ENCODE measurements at places on chromosomes 3 and 15.
A peak's percentile ranks its signal among the peaks of the same experiment; 100 is the strongest.

GRCh38 chr15:64836023-64836536 is 5.6 kb upstream of the PLEKHO2 start:
- DNase-seq, result no peak

DNA sequence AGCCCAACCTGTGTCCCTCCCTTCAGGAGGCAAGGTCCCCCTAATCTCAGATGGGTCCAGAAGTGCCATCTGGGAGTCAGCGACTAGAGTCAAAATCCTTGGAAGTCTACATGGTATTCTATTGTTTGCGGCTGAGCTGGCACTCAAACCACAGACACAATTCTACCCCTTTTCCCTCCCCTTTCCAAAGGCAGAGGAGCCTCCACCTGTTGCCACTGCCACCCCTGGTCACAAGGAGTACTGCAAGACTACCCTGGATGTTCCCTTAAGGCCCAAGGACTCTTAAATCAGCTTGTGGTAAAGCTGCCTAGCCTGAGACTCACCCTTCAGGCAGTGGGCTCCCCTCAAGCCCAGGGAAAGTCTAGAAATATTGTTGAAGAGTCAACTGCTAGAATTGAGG is 4.3 kb upstream of the OR5H6 start:
- DNase-seq, result peak; percentile 12

GRCh38 chr3:39383881-39384664 is 903 bp downstream of the SLC25A38 start:
- peak; percentile 95 for DNase-seq

- no peak for DNase-seq
Observed at GRCh38 chr3:64437131-64437530, 211.9 kb upstream of the PRICKLE2 start.

GRCh38 chr3:24145981-24146822 is 201.1 kb downstream of the NR1D2 start:
- no peak for DNase-seq

DNA sequence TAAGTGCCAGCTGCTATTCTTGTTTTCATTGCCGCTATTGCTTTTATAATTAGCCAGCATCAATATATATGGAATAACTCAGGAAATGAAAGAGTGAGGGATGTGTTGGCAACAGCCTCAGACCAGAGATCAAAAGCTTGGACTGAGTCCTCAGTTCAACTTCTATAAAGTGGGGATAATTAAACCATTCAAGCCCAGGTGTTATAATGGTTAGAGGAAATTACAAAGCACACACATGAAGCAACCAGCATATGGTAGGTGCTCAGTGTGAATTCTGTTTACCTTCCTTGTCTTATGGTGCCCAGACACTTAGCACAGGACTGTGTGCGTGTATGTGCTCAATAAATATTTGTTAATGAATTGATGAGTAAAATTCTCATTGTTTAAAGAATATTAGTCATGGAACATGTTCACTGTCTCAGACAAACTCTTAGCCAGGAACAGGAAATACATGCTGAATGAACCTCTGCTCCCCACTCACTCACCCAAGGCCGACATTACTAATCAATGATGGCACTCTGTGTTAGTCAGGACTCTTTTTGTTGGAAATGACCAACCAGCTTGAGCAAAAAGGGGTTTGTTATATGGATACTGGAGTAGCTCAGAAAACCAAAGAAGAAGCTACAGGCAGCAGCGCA is 16.7 kb upstream of the CCDC174 start:
- no peak for DNase-seq

- DNase-seq, result no peak
Observed at GRCh38 chr3:100104817-100105413, 9.4 kb downstream of the FILIP1L start.

- DNase-seq, result no peak
Observed at GRCh38 chr15:69323893-69324430, 25.2 kb downstream of the PAQR5 start.

DNA sequence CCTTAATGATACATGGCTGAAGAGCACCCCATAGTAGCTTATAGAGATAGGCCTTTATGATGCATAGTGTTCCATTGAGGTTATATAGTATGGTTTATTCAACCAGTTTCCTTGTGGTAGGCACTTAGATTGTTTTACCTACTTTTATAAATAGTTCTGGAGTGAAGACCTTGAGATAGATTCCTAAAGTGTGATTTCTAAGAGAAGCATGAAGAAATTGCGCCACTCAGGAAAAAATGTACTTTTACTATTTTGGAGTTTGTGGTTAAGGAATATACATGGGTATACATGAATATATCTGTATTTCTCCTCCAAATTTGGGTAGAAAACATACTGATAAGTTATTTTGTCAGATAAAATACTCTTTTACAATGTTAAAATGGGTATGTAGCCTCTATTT is 70.5 kb downstream of the CHD2 start:
- DNase-seq, result no peak

DNA sequence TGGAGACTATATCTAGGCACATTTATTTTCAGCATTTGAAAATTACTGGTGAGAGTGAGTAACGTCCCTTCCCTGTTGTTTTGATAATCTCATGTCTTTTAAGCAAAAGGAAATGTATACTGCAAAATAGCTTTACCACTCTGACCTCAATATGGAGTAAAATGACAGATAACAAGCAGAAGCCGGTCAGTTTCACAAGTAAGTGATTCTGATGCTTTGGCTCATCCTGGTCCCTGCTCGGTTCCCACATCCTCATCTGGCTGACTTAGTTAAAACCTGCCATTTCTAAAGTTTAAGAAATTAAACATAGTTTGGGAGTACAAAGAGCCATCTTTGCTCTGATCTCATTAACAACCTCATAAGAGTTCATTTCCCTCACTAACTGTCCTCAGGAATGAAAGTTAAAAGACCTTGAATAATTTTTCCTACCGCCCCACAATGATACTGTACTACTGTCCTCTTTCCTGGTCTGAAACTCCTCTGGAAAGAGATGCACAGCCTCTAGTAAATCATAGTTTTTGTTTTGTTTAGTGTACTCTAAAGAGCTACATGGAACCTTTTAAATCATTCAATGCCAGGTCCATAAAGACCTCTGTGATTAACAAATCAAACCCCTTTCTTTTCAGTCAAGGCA is 72.3 kb upstream of the ICE2 start:
- DNase-seq, result no peak

- DNase-seq, result peak; percentile 58
Observed at GRCh38 chr3:107421170-107421792, 44.0 kb downstream of the CCDC54 start.

GRCh38 chr3:134353171-134353825 is 20.9 kb downstream of the AMOTL2 start:
- no peak for DNase-seq

- no peak for DNase-seq
Observed at GRCh38 chr15:60297047-60297446, 100.7 kb downstream of the ANXA2 start.

- no peak for DNase-seq
Observed at GRCh38 chr3:190533511-190534281, 19.8 kb downstream of the IL1RAP start.

DNA sequence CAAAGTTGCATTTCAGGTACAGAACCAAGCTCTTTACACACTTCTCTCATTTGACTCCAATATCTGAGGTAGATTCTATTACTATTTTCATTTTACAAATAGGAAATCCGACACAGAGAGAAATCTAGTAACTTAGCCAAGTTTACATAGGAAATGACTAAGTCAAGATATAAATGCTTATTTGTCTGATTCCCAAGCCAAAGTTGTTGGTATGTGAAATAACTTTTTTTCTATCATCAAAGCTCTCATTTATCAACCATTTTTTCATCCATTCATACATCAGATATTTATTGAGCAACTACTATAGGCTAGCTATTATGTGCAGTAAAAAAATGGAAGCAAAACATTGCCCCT is 89.2 kb upstream of the MITF start:
- no peak for DNase-seq

GRCh38 chr15:72998681-72999466 is 53.4 kb upstream of the NEO1 start:
- DNase-seq, result no peak

- DNase-seq, result peak; percentile 48
Observed at GRCh38 chr3:132721479-132722164, 587 bp downstream of the NPHP3 start.

DNA sequence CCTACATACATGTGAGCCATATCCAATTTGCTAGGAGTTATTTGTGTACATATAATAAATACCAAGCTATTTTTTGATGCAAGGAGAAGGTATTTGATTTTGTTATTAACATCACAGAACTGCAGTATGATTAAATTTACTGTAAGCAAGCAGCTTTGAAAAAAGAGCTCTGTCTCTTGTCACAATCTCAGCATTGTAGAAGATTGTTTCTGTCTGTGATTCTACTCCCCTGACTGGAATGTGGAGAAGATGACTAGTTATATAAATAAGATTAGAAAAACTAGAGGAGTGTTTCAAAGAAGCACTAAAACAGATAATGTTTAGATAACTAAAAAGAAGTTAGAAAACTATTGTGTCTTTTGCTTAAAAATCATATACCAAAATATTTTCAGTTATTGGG is 17.1 kb upstream of the DCBLD2 start:
- DNase-seq, result no peak

DNA sequence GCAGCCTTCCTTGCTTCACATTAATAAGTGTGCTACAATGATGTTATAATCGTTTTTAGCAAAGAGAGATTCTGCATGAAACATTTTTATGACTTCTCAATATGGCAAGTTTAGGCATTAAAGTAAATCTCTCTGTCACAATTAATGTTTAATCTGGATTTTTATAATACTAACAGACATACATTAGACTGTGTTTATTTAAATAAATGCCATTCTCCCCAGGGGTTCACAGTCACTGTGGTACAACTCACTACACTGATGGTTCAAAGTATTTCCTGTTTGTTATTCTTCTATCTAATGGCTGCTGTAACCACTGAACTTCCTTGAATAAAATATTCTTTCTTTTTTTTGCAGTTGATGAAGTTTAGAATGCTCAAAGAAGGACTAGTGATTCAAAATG is 59.0 kb downstream of the SLC12A1 start:
- no peak for DNase-seq

GRCh38 chr3:99962703-99963102 is 145.0 kb downstream of the CMSS1 start:
- DNase-seq, result no peak

DNA sequence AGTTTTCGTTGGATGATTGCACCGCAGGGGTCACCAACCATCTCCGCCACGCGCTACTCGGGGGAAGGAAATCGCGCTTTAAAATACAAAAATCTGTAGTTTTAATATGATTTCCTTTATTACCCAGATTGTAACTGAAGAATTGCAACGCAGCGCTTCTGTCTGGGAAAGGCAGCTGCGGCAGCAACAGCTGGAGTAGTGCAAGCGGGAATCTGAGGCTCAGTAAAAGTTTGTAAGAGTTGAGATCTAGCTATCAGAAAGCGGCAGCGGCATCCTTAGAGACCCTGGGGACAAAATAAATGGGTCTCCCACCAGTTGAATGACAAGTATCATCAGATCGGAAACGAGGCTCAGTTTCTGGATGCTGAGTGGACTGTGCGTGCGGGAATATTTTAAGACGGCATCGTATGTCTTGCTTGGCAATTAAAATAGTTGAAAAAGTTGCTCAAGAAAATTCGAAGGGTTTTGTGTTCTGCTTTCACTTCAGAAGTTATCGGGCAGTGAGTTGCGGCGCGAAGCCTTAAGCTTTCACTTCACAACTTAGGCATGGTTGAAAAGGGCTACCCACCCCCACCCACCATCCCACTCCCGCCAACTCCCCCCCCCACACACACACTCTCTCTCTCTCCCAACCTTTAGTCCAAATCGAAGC is 2.7 kb downstream of the MECOM start:
- DNase-seq, result no peak
